ENCODE measurements at places on chromosomes 7 and 10.

GRCh38 chr7:146709451-146710027, 592.9 kb downstream of the CNTNAP2 start:
- no peak for DNase-seq

DNA sequence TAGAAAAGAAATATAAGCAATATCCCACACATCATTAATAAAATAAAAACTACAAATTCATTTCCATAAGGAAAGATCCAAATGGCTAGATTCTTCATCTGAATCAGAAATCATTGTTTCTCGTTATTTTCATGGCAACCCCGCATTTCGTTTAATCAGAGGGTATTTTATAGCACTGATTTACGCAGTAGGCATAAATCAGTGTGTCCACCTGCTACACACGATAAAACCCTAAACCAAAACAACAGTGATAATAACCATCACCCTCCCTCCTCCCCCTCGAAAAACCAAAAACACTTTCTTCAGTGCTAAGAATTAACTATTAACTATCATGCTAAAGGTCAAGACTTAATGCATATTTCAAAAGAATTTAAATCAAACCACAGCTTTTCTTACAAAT, 16.5 kb downstream of the FKBP14 start:
- no peak for DNase-seq

DNA sequence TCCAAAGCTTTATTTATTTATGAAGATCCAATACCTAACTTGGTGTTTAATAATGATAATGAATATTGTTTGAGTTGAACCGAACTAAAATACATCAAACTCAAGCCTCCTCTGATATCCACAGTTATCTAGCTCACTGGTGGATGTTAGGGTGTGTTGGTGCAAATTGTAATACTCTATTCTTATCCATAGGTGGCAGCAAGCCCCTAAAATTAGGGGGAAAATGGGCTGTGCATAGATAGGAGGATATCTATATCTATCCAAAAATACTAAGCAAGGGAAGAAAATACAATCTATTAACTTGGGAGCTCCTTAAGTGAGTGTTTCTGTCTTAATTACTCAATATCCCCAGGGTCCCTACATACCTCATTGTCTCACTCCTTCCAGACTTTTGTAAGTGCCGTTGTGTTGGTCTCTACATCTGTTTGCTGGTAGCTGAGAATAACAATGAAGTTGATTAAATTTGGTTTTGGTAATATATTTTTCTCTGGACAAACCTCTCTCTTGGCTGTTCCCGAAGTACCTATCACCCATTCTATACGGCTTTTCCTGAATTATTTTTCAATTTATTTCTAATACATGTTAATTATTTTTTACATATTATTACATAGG, 55.0 kb upstream of the VWDE start:
- no peak for DNase-seq

DNA sequence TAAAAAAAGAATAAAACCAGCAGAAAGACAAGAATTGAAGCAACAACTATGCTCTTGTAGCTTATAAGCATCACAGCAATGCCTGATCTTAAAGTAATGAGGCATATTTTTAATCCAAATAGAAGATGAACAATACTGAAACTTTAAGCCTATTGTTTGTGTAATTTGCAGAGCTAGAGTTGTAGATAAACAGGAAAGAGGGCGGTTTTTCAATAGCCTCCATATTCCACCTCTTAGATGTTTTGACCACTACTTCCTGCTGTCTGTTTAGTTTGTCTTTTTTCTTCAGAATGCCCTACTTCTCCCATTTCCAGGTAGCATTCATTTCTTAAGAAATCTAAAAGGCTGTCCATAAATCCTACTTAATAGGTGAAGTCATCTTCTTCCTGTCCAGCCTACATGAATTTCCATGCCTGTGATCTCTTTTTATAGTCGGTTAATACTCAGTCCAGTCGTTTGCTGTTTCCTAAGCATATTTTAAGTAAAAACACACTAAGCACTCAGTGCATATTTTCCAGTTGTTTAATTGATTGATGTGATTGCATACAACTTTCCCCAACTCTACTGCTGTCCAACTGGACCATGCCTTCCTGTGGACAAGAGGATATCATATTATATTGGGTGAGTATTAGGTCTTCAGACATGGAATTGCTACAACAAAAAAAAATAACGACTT, 308.1 kb downstream of the TFEC start:
- DNase-seq, result no peak

DNA sequence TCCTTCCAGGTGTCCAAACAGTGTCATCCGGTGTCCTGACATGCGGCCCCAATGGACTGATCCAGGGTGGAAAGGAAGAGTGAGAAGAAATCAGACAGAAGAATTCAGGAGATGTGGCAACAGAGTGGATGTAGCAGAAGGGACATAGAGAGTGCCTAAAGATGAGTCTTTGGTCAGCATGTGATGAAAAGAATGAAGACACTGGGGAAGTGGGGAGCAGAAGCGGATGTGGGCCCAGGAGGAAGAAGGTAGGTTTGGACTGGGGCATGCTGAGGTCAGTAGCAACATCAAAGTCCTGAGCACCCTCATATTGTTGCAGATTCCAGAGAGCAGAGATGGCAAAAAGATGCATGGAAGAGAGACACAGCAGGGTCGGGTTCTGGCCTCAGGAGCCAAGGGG, 71.8 kb upstream of the STEAP1B start:
- DNase-seq, result no peak

DNA sequence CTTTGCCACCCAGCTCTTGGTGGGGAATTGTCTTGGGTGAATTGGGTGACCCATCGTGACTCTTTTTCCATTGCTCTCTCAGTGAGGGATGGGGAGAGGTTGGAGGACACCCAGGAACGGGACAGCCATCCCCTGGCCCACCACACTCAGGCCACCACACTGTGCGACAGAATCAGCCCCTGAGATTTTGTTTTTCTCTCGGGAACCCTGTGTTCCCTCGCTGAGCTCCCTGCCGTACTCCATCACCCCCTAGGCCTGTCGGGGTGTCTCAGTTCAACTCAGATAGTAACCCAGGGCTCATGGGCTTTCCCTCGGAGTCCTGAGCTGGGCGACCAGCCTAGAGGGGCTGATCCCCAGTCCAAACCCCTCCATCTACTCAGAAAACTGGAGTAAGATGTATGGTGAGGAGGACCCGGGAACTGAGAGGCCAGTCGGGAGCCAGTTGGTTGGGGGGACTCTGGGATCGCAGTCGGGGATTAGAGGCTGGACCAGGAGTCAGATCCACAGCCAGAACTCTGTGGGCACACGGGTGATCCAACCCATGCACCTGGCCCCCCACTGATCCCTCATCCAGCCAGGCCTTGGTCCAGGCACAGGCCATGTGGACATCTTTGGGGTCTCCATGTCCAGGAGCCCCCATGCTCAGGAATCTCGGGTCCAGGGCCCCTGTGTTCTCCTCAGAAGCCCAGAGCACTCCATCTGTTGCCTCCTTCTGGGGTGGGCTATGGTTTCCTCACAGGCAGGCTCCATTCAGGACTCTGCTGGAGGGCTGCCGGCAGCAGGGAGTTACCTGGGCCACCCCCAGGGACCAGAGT, 9.3 kb downstream of the CRYGN start:
- no peak for DNase-seq

Measured in AG04450 (cell line).